Activated T-cell treated with anti-CD3 and anti-CD28 coated beads, Interleukin-2, amount 50 U/mL, for 1 hour (primary cell): ENCODE measurements at places on chromosomes 3 and 15.

- no peak for DNase-seq
These were observed 8.2 kb upstream of the VGLL4 start for GRCh38 chr3:11651900-11652299.

- DNase-seq, result no peak
These were observed 16.6 kb downstream of the SLC4A7 start for GRCh38 chr3:27467545-27467944.

GRCh38 chr3:127193341-127193740 is 410 bp downstream of the PRR23E start:
- no peak for DNase-seq

- DNase-seq, result no peak
These were observed 122.0 kb upstream of the OSTN start for GRCh38 chr3:191076903-191077552.

DNA sequence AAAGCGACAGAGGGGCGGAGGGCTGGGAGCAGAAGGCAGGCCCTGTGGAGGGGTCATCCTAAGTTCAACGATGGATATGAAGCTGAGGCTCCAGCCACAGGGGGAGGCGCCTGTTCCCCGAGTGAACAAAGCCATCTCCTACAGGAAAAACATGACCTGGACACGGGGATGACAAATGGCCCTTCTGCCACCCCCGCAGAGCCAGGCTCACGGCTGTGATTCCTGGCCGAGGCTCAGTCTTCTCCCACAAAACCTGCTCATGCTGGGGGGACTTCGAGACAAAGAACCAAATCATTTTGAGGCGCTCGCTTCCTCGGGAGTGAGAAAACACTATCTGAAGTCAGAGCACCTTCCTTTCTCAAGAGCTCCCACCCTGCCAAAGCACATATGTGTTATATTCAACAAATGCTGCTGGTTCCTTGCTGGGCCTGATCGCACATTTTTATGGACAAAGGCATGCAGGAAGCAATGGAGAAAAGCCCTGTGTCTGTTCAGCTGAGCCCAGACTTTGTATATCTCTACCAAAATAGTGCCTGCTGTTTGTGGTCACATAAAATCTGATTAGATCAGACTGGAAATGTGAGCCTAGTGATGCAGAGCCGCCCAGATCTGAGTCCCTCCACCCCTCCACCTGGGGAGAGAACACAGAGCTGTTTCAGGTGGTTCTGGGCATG is 5.6 kb downstream of the RBP1 start:
- DNase-seq, result no peak

DNA sequence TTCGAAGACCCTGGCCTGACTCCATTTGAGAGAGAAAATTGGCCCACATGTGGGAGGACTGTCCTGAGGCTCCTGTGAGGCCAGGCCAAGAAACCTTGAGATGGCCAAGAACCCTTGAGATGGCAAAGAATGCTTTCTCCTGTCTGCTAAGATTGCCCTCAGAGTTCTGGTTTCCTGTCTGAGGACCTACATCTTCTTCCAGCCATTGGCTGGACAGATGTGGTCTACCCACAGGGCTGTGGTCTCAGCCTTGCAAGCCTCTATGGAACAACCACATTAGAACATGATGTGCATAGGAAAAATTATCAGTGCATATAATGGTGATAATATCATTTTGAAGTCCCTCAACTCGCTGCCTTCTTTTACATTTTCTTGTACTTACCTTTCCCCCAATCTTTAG is 10.8 kb upstream of the RASA2 start:
- DNase-seq, result no peak

DNA sequence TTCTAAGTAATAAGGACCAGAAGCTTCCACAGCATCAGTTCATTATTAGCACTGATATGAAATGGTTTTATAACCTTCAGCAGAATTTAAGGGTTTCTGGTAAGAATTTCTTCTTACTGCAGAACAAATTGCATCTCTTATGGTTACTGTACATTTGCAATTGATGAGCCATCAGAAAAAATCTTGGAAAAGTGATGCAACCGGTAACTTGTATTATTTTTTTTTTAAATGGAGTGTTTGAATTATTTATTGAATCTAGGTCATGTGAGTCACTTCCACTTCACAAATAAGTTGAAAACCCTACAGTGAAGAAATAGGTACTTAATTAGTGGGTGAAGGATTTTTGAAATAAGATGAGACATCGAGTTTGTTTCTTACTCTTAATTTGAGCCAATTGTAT is 786.0 kb downstream of the TUSC7 start:
- no peak for DNase-seq

DNA sequence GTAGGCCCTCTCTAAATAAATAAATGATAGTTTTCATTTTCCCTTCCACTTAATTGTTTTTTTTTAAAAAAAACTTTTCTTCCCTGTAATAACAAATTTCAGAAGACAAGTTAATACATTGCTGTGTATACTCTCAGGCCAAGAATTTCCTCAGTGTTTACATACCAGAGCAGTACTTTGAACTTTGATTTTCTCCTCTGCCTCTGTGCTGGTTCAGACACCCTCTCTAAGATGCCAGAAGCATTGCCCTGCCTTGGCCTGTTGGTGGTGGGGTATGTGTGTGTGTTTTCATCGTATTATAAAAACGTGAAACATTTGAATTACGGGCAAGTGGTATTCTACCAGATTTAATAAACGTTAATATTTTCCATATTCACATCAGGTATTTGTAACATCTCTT is 70.1 kb downstream of the SMAD3 start:
- no peak for DNase-seq

- no peak for DNase-seq
These were observed 8.3 kb downstream of the SERPINI1 start for GRCh38 chr3:167743799-167744198.

- DNase-seq, result no peak
These were observed 101.6 kb downstream of the EPHB1 start for GRCh38 chr3:134896696-134897095.

DNA sequence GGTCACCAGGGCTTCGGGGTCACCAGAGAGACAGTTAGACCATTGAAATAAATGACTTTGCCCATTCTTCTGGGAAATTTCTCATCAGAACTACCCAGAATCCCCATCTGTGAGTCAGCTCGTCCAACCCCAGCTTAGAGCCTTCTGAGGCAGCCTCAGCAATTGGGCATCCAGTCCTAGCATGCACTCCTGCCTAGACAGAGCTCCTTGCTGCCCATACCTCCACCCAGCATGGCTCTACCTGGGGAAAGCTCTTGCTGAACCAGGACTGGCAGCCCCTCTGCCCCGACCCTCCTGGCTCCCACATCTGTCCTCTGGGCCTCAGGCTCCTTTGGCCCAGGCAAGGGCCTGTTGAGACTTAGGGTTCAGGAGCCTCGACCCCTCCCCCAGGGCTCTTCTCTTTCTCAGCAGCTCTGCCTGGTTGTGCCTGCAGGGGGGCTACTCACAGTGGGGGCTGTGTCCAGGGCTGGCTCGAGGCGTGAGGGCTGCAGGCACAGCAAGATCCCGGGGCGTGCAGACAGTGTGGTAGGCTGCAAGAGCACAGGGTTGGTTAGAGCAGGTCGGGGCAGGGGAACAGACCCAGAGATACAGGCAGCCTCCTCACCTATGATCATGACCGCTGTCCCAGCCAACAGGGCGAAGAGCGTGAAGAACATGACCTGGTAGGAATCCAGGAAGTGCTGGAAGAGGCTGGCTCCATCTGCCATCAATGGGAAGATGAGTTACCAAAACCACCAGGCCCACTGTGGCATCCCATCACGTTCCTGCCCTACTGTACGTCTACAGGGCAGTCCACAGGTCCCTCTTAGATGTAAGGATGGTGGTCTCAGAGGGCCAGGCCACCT is 101.3 kb downstream of the NUP210 start:
- no peak for DNase-seq
